ENCODE measurements at places on chromosomes 7 and 10.
A peak's percentile ranks its signal among the peaks of the same experiment; 100 is the strongest.

- DNase-seq, result no peak
Measured at GRCh38 chr10:36301539-36301938, 659.4 kb upstream of the FZD8 start.

DNA sequence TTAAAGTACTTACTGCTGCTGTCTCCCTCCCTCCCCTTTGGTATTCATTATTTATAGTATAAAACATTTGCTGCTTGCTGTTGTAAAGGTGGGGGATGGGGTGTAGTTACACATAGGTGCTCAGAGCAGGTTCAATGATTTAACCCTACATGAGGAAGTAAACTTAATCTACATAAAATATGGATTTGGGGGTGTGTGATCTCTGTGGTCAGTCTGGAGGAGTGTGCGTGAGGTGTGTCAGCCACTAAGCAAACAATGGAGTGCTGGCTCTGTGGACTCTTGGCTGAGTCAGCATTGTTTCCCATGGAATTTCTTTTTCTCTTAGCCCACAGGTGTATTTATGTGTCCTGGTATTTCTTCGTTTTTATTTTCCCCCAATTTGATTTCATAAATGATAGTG lies 133.9 kb downstream of the AUTS2 start:
- DNase-seq, result no peak

GRCh38 chr7:132398253-132398925 lies 177.9 kb downstream of the PLXNA4 start:
- no peak for DNase-seq

DNA sequence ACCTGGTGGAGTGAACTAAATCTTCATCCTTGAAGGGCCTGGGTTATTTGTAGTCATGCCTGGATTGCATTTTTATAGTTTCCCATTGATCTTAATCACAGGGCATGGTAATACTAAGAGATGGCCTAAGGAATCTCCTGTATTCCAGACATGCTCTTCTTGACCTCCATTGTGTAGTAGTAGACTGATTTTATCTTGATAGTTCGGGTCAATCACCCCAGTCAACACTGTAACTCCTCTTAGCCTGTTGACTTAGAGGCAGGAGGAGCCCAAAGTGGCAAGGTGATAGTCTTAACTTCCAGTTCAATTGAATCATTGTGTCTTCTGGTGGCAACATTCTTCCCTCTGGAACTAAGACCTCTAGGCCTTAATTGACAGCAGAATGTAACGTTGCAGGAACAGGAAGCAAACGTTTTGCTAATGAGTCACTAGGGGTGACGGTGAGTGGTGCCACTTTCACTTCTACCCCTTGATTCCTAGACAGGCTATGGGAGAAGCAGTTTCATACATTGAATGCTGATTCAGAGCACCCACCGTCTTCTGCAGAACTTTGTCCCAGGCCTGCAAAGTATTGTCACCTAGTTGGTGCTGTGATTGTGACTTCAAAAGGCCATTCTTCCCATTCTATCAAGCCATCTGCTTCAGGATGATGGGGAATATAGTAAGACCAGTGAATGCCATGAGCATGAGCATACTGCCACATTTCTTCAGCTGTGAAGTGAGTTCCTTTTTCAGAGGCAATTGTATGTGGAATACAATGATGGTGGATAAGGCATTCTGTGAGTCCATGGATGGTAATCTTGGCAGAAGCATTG lies 24.0 kb upstream of the PAPSS2 start:
- DNase-seq, result peak; percentile 24

- no peak for DNase-seq
Measured at GRCh38 chr10:12340937-12341336, 8.4 kb upstream of the CAMK1D start.

DNA sequence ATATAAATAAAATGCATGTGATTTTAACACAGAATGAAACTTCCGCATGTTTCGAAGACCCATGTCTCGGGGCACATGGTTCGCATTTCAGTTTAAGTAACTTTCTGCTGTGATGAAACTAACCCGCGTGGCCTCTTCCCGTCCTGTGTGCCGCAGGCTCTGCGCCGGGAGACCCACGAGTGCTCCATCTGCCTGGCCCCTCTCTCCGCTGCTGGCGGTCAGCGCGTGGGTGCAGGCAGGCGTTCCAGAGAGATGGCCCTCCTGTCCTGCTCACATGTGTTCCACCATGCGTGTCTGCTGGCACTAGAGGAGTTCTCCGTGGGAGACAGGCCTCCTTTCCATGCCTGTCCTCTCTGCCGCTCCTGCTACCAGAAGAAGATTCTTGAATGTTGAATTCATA lies 35.7 kb downstream of the RNF32 start:
- DNase-seq, result no peak

DNA sequence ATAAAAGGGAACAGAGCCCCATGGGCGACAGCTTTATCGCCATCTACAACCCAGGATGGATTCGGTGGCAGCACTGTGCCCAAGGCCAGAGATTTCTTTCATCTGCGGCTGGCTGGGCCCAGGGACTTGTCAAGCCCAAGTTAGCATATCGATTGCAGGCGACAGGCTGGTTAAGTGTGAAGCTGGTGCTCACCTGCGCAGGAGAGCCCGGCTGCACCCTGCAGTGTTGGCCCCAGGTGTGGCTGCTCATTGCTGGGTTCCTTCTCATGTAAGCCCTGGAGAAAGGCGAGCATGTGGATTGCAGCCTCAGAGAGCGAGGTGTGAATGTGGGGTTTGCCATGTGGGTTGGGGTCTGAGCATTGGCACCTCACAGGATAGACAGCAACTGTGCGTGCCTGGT lies 40.6 kb upstream of the LRRC4 start:
- DNase-seq, result no peak

DNA sequence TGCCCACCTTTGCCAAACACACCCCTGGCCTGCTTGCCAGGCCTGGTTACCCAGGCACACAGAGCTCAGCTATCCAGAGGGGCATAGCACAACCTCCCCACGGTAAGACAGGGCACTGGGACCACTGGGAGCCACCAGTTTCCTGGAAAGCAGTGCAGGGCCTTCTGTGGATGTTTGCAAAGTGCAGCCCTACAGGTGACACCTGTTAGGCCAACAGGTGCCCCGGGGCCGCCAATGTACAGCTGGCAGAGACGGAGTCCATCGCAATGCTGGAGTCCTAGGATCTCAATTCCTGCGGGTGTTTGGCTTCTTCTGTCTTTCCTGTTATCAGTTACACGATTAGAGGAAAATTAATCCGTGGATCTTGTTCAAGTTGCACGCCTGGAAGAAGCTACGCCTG lies 94.9 kb downstream of the NPTX2 start:
- no peak for DNase-seq

DNA sequence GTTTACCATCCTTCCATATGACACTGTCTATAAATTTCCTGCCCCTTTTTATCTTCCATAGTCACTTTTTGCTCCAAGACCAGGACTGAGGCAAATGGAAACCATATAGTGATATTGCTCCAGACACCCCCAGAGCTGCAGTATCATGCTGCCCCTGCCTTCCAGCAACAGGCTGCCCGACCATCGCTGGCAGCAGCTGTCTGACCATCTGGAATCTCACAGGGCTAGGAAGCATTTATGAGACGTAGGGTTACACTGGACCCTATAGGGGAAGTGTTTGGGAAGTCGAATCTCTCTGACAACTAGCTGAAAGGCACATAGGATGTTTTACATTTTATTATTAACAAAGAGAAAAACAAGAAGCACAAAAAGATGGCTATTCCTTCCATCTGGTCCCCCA lies 19.4 kb downstream of the ENO4 start:
- no peak for DNase-seq

Data from stromal cell of bone marrow (primary cell).